ENCODE measurements at places on chromosomes 4 and X.

- peak; percentile 1 for DNase-seq
Observed at GRCh38 chrX:54484666-54485065, 11.4 kb downstream of the FGD1 start.

- no peak for DNase-seq
Observed at GRCh38 chr4:101792056-101792590, 1.6 kb downstream of the BANK1 start.

DNA sequence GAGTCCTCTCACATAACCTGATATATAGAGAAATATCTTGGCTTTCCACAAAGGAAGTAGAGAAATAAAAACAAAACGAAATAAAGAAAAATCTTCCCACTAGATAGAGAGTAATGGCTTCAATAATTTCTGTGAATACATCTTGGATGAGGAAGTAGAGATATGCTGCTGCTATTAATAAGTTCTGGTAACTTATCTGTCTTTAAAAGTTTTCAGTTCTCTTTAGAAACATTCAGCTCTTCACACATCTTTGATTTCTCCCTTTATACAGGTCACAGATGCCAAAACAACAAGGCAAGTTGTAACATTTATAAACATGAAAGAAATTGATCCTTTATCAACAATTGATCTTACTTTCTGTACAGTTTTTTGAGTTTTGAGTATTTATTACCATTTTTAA lies 615.8 kb downstream of the TRAM1L1 start:
- no peak for DNase-seq

GRCh38 chrX:135707880-135708279 lies 5.6 kb upstream of the CT45A1 start:
- DNase-seq = no peak

DNA sequence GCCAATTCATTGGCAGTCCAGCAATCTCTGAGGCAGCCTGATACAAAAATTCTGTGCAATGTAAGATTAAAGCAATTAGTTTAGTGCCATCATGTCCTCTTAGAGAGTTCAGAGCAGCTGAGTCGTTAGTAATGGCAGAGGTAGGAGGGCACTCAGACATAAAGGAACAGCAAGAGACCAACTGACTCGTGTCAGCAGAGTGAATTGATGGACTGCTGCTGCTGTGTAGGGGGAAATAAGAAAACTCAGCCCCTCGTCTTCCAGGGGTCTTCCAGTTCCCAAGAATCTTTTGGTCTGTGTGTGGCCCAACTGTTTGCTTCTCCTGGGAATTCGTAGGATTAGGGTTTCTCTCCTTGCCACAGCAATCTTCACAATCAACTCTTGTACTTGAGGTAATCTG lies 100.9 kb downstream of the TTC29 start:
- no peak for DNase-seq

DNA sequence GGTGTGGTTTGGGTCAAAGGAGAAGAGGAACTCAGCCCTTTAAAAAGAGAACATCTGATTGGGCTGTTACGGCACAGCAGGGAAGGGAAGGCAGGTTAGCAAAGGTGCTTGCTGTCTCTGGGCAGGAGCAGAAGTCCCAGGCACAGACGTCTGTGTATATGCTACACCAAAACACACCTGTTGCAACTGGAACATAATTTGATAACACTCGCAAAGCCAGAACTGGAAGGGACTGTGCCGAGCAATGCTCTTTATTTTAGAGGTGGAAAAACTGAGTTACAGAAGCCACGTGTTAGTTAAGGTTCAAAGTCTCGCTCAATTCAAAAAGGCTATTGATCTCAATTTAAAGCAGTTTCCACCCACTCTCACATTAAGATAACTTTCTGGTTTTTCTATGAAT lies 2.2 kb upstream of the FAM114A1 start:
- DNase-seq = no peak

DNA sequence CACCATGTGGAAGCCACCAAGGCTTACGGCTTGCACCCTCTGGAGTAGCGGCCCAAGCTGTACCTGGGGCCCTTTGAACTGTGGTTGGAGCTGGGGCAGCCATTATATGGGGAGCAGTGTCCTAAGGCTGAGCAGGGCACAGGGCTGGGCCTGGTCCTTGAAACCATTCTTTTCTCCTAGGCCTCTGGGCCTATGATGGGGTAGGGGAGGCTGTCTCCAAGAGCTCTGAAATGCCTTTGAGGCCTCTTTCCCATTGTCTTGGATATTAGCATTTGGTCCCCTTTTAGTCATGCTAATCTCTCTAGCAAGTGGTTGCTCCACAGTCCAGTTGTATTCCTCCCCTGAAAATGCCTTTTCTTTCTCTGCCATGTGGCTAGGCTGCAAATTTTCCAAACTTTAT lies 96.4 kb upstream of the ARX start:
- no peak for DNase-seq

GRCh38 chr4:56197387-56197786 lies 189.9 kb downstream of the AASDH start:
- no peak for DNase-seq

DNA sequence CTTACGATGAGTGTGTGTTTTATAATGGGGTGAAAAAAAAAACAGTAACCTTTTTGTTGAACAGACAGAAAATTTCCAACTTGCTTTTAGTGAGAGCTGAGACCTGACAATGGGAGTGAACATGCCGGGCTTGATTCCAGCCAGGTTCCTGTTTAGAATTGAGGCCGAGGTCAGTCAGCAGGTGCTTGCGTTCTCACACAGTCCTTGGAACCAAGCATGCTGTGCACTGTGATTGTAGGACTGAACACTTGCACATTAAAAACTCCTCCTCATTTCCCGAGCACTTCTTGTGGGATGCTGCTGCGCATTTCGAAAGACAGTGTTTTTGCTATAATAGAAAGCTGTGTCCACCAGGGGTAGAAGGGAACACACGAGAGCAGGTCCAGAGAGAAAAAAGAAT lies 51.8 kb downstream of the TMEM131L start:
- DNase-seq = no peak

DNA sequence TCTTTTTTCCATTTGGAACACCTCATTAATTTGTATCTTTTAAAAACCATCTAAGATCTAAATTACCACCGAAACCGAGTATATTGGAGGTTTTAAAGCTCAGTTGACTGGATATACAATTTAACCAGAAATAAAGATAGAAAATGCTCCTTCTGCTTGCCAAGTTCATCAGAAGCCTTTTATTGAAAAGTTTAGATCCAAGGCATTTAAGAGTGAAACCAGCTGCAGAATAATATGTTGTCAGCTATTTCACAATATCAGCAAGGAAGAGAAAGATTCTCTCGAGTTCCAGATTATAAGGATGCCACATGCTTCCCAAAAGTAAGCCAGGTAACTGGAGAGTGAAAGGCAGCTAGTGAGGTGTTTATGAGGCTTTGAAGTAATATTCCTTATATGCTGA lies 217.4 kb downstream of the DCTD start:
- no peak for DNase-seq

GRCh38 chrX:134374294-134374693 lies 85.7 kb upstream of the HPRT1 start:
- no peak for DNase-seq

GRCh38 chr4:171433674-171434073 lies 379.5 kb upstream of the GALNTL6 start:
- DNase-seq = no peak

GRCh38 chrX:96147681-96148080 lies 537.0 kb upstream of the DIAPH2 start:
- no peak for DNase-seq

- DNase-seq = no peak
Observed at GRCh38 chr4:2673157-2673556, 83.0 kb downstream of the TNIP2 start.

DNA sequence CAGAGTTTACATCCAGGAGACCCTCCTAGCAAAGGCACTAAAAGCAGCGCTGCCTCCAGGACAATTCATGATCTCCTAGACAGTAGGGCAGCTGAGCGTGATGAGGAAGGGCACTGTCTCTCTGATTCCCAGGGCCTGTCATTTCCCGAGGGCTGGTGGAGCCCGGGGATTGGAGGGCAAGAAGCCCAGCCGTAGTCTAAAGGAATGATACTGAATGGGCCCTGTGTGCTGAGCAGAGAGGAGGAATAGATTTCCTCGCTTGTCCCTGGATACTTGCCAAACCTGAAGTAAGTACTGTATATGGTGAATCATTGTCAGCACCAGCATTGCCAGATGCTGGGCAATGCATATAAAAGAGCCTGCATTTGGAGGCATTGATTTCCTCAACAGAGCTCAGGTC lies 88.0 kb upstream of the SLITRK2 start:
- no peak for DNase-seq

DNA sequence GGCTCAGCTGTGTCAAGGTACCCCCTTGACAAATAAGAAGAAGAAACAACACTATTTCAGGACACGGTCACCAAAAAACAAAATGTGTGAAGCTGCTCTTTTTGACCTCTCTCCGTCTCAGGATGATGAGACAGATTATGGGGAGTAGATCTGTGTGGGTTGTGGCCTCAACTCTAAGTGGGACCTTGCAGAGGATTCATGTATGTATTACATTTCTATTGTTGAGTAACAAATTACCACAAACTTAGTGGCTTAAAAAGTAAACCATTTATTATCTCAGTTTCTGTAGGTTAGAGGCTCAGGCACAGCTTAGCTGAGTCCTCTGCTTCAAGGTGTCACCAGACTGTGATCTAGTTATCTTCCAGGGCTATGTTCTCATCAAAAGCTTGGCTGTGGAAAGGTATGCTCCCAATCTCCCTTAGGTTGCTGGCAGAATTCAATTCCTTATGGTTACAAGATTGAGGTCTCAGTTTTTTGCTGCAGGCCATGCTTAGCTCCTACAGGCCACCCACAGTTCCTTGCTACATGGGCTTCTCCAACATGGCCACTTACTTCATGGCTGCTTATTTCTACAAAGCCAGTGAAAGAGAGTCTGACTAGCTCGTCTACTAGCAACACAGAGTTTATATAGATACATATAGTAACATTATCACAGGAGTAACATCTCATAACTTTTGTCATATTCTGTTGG lies 28.1 kb downstream of the DGKK start:
- no peak for DNase-seq

- no peak for DNase-seq
Observed at GRCh38 chrX:9240956-9241355, 207.0 kb upstream of the FAM9B start.

DNA sequence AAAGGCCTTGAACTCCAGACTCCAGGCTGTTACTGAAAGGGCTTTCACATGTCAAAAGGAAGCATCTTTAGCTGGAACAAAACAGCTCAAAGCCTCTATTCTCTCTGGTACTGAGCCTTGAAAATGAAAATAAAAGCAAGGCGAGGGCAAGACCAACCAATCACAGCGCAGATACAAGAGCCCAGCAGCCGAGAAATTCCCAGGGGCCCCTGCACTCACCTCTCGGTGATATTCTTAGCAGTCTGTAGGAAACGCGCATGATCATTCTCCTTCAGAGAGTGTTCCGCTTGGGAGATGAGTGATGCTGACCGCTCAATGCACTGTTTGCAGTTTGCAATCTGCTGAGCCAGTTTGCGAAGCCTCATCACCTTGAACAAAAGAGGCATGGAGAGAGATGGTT lies 138.1 kb downstream of the MID1 start:
- no peak for DNase-seq

DNA sequence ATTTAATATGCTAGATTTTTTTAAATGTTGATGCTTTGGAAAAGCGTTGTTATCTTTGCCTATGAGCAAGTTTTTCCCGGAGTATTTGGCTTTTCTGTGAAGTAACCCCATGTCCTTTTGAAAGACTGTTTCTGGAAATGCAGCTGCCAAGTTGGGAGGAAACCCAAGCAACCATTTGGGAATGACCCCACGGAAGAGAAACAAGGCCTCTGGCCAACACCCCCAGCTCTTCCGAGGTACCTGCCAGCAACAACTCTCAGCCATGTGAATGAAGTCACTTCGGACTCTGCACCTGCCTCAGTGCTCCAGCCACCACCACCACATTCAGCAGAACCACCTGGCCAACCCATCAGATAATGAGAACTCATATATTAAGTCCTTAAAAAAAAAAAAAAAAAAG lies 36.2 kb upstream of the DHRSX start:
- DNase-seq = no peak

GRCh38 chr4:185938654-185939053 lies 126.7 kb upstream of the SORBS2 start:
- DNase-seq = no peak

- DNase-seq = no peak
Observed at GRCh38 chrX:132413459-132413858, 75.4 kb downstream of the MBNL3 start.

DNA sequence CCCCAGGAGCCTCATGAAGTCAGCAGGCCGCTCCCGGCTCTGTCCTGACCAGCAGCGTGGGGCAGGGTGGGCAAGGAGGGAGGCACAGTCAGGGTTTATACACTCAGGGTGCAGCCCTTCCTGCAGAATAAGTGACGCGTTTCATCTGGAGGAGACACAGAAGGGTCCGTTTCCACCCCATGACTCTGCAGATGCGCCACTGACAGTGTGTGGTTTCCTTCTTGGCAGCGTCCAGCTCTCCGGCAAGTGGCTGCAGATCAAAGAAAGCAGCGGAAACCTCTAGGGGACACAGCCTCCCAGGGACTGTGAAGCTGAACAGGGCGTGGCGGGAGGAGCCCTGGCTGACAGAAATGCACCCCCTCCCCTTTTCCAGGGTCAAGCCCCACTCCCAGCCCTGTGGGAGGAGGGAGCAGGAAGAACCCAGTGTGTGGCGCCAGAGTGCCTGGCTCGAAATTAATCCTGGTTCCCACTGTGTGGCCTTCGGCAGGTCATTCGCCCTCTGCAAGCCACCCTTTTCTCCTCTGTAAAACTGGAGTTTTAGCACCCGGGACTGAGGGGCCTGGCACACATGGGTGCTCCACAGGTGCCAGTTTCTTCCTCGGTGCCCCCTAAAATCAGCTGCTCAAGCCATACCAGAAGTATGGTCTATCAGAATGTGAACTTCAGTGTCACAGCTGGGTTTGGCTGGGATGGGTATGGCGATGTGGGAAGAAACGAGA lies 17.3 kb upstream of the TBC1D14 start:
- DNase-seq = no peak

- no peak for DNase-seq
Observed at GRCh38 chr4:52716364-52717151, 34.7 kb downstream of the ERVMER34-1 start.

DNA sequence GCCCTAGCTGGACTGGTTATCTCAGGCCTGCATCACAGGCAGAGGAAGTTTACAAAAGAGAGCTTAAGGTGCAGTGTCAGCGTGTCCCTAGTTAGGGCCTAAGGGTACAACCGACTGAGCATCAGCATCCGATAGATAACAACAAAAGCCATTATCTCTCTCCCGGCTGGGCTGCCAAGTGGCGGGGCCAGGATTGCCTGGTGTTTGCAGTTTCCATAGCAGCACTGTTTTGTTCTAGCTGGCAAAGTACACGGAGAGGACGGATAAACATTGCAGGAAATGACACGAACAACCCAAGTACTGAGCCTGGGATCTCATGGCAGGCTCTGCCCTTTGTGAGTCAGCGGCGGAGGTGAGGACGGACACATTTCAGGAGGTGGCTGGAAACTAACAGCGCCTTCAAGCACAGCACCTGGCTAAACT lies 104.7 kb upstream of the NOCT start:
- DNase-seq = no peak
